ENCODE measurements at places on chromosomes 5 and 9. TPM values are rescaled to one million over a fixed set of nuclear protein-coding genes. Genes with fewer than 3 reads are reported as not detected.

PLCXD3 gene
- total RNA-seq, result not detected

LOX gene
- 320 TPM for total RNA-seq

PRUNE2 gene
- total RNA-seq, result 11.4 TPM

PCDHB11 gene
- total RNA-seq, result 2.4 TPM

CAAP1 gene
- 15.0 TPM for total RNA-seq

DNA sequence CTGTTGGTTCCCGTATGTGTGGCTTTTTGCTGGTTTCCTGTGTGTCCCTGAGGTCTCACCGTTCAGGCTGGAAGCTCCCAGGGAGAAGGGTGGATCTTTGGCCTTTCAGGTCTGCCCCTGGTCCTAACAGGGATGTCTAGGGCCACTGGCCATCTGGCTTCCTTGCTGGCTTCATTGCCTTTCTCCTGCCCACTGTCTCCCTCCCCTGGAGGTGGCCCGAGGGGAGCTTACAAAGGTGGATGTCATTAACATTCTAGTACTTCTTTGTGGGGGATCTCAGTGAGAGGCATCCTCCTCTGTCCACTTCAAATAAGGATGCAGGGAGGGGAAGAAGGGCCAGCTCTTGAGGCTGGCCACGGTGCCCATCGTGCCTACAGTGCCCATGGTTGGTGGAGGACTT is 35.2 kb downstream of the HMCN2 start:
- no peaks in the 10 kb centered on the region for H3K36me3 ChIP-seq
- DNase-seq, result no peak
- no peak overlapping the region for H3K27ac ChIP-seq
- H3K4me1 ChIP-seq, result peaks cover 14% of the 10 kb centered on the region
- peaks cover 45% of the 10 kb centered on the region for H3K27me3 ChIP-seq

GRCh38 chr9:132054024-132054423 is 25.6 kb downstream of the MED27 start:
- peaks cover 4% of the 10 kb centered on the region for H3K36me3 ChIP-seq
- H3K27me3 ChIP-seq, result no peaks in the 10 kb centered on the region
- H3K4me3 ChIP-seq, result no peak overlapping the region
- H3K27ac ChIP-seq, result no peak overlapping the region
- peaks cover 25% of the 10 kb centered on the region for H3K4me1 ChIP-seq
- no peak for DNase-seq

- no peak overlapping the region for H3K27ac ChIP-seq
- H3K36me3 ChIP-seq, result peaks cover 2% of the 10 kb centered on the region
- H3K4me1 ChIP-seq, result no peaks in the 10 kb centered on the region
- H3K27me3 ChIP-seq, result peaks cover 2% of the 10 kb centered on the region
Observed at GRCh38 chr5:16585041-16585667, 31.6 kb downstream of the RETREG1 start.

- peaks cover 46% of the 10 kb centered on the region for H3K4me1 ChIP-seq
- DNase-seq, result no peak
- no peak overlapping the region for H3K27ac ChIP-seq
- H3K4me3 ChIP-seq, result no peak overlapping the region
- H3K36me3 ChIP-seq, result peaks cover 2% of the 10 kb centered on the region
Observed at GRCh38 chr5:8824371-8824770, 721.5 kb downstream of the SEMA5A start.

DNA sequence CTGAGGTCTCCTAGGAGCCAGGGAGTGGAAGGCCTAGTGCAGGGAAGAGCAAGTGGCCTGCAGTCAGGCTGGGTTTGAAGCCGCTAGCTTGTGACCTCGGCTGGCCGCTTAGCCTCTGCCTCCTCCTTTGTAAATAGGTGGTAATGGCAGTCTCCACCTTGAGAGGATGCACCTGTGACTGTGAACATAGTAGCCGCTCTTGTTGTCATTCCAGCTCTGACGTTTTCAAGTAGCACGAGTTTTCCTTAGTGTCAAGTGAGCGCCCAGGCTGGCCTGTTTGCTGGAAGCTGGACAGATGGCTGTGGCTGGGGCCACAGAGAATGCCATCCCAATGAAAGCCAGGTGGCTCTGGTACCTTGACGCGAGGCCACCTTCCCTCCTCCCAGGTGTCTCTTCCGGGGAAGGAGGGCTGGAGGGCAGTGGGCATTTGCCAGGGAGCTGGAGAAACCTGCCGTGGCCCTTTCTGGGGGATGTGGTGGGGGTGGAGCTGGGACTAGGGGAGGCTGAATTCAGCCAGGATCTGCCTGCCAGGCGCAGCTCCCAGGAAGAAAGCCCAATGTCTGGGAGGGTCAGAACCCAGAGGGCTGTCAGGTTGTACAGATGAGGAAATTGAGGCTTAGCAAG is 2.5 kb downstream of the ASS1 start:
- H3K4me3 ChIP-seq, result peak overlapping the region; percentile 80
- H3K27ac ChIP-seq, result peak overlapping the region; percentile 95
- H3K4me1 ChIP-seq, result peaks cover 68% of the 10 kb centered on the region
- no peak for DNase-seq
- no peaks in the 10 kb centered on the region for H3K36me3 ChIP-seq

Data from chondrocyte (in vitro differentiated cells).